ENCODE measurements at places on chromosomes 1 and 21.

- DNase-seq: no peak
Observed at GRCh38 chr1:45617618-45618017, 6.2 kb downstream of the CCDC17 start.

DNA sequence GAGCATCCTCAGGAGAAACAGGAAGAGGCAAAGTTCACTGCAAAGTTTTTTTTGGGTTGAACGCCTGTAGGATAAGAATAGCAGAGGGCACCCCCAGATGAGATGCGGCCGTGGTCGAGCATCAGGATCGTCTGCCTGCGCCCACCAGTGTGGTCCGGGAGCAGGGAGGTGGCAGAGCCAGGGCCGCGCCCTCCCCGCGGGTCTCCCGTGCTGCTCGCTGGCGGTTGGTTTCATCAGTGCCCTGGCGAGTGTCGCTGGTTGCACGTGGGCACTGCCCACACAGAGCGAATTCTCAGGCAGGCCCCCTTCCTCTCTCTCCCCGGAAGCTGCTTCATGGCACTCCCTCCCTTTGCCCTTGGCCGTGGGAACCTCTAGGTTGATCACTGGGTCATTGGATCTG is 120.0 kb downstream of the PCBP3 start:
- no peak for DNase-seq

DNA sequence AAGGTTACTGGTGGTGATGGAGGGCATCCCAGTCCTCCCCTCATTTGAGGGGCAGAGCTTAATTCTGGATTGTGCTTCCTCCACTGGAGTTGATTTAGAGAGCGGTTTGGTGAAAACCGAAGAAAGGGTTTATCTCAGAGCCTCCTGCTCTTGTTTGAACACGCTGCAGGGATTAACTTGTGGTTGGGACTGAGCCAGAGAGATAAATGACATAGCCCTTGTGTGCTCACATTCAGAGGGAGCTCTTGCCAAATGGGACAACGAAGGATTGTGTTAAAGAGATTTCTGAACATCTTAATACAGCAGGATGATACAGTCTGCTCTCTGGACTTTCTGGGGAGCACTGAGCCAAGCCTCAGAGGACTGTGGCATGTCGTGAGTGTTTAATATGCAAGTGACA is 308.2 kb downstream of the DISC1 start:
- no peak for DNase-seq

DNA sequence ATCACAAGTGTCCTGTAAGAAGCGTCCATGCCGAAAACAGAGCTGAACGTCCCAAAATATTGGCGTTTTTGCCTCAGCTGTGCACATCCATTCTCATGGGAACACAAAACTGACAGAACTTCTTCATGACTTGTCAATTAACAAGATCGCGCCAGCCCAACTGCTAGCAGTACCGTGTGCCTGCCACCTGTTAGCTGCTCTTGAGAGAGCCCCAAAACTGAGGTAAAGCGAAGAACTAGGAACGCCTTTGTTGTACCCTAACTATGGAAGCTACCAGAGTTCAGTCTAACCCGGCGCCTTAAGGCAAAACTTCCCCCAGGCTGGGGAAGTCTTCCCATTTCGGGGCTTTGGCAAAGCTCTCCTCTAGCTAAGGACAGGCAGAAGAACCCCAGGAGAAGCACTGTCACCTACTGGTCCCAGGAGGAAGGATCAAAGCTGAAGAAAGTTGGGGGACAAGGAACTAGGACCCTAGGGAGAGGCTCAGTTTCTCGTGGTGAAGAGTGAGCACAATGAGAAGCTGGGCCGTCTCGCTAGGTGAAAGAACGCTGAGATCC is 719 bp downstream of the EYA3 start:
- DNase-seq: no peak
